T-helper 2 cell (primary cell): ENCODE measurements at places on chromosomes 3 and 15.

GRCh38 chr3:153957421-153957820 lies 163.8 kb upstream of the ARHGEF26 start:
- DNase-seq, result no peak

DNA sequence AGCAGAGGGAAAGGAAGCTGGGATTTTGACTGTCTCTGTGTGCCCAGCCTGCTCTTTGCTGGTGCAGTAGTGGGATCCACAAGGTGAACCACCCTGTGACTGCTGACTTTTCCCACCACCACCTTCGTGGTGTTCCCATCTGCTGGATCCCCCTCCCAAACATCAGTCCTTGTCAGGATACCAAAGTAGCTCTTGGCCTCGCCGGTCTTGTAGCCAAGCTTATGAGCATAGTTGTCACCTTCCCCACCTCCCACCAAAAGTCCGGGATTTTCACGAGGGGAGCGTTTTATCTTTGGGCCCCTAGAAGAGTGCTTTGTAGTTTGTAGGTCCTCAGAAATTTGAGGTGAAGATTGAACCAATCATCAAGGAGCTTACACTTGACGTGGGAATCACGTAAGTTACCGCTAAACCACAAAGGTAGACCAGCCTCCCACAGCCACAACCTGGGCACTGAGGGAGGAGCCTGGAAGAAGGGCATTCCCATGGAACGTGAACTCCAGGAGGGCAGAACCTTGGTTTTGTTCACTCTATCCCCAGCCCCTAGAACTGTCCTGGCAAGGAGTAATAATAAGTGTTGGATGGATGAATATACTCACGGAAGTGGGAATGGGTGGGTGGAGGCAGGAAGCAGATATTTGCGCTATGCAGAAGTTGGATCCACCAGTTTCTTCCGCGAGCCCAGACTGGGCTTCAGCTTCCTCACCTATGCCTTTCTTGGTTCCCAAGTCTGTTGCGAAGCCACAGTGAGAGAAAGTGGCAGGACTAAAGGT lies 814 bp upstream of the TEX264 start:
- DNase-seq, result no peak

- no peak for DNase-seq
Measured at GRCh38 chr3:3560591-3561311, 238.5 kb upstream of the LRRN1 start.

DNA sequence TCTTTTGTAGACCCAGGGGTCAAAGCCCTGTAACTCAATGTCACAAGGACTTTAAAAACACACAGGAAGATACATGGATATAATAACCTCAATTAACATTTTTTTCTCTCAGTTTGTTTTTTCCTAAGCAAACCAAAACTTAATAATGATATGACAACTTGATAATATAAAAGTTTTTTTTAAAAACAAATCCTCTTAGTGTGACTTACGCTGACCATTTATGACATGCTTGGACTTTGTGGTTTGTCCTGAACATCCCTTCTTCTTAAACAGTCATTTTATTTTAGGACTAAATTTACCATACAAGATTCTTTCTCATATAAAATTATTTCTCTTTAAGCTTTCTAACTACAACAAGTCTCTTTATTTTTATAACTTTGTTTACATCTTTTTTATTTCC lies 25.4 kb upstream of the FAM3D start:
- DNase-seq, result no peak

DNA sequence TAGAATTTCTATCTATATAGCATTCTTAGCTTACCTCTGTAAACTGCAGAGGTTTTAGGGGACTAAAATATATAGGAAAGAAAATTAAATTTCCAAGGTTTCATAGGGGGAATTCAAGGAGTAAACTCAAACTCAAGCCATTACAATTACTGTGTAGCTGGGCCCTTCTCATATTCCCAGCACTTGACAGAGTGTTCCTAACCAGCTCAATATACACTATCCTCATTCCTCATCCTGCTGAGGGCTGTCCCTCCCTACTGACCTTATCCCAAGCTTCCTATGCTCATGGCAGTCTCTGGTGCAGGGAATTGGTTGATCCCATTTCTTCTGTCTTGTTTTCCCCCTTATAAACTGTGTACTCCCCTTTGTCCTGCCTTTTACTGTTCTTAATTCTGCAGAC lies 33.9 kb downstream of the NXPE3 start:
- no peak for DNase-seq

DNA sequence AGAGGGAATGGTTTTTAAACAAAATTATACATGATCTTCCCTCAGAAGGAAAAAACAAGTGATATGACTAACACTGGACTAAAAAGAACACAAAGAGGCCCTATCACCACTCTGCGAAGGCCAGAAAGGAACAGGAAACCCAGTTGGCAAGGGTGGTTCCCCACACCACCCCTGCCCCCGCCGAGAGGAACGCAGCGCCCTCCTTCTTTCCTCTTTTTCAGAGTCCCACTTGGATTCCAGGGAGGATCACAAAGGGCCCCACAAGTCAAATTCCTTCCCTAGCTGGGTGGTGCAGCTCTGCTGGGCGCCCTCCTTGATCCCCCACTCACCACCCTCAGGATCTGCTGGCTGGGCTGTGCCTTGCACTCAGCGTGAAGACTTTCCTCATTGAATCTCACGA lies 29.8 kb downstream of the PLA1A start:
- peak; percentile 56 for DNase-seq

GRCh38 chr3:111366515-111366914 lies 175.5 kb upstream of the CD96 start:
- DNase-seq, result no peak

- no peak for DNase-seq
Measured at GRCh38 chr3:191255156-191255555, 56.1 kb downstream of the OSTN start.

GRCh38 chr15:100786139-100786531 lies 93.5 kb upstream of the ALDH1A3 start:
- DNase-seq, result no peak

DNA sequence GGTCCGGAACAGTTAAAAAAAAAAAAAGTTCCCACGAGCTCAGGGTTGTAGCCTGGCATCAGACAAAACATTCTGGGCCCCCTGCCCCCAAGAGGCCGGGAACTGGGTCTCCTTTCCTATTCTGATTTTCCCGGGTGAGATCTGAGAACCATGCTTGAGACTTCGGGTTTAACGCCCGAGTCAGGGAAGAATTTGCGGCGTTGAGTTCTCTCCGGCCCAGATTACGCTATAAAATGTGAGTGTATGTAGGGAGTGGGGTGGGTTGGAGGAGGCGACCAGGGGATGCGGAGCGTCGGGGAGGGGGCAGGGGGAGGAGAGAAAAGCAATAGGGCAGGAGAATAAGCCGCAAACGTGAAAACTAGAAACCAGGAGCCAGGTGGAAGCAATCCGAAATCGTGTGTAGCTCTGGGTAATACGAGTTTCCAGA lies 2.7 kb downstream of the ZIC1 start:
- no peak for DNase-seq

- DNase-seq, result no peak
Measured at GRCh38 chr3:27356976-27357375, 12.2 kb downstream of the NEK10 start.

GRCh38 chr3:125318871-125319270 lies 56.3 kb downstream of the ZNF148 start:
- no peak for DNase-seq

- DNase-seq, result no peak
Measured at GRCh38 chr3:59990915-59991314, 941.1 kb upstream of the CFAP20DC start.

GRCh38 chr15:79176151-79176550 lies 85.6 kb upstream of the RASGRF1 start:
- DNase-seq, result no peak

DNA sequence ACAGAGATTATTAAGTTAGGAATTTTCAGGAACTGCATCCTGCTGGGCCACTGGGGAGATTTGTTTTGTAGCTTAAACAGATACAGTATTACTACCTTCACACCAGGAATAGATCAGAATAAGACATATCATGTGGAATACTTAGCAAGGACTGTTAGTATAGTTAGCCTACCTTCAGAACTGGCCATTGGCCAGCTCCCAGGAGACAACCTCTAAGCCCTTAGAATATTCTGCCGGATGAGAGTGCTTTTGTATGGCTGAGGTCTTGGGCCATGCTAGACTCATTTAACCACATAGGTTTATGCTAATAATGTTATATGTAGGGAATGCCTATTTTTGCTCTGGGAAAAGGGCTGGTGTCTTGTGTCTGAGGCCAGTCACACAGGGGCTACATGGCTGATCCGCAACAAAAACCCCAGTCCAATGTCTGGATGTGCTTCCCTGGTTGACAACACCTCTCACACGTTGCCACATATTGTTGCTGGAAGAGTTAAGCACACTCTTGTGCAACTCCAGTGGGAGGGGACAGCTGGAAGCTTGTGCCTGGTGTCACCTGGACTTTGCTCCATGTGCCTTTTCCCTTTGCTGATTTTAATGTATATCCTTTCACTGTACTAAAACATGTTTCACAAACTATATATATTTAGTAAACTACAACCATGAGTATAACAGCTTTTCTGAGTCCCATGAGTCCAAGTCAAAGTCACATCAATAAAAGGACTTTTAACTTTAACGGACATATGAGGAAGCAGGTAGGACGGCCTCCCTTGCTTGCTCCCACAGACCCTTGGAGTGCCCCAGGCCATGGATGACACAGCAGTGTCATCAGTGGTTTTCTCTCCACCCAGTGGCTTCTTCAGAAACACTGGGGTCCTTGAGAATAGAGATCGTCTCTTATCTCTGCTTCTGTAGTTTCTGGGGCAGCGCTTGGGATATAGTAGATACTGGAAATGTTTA lies 118.0 kb upstream of the C3orf80 start:
- no peak for DNase-seq

- no peak for DNase-seq
Measured at GRCh38 chr3:48966367-48966766, 23.7 kb upstream of the P4HTM start.

- DNase-seq, result no peak
Measured at GRCh38 chr3:48820612-48821324, 26.9 kb downstream of the PRKAR2A start.

- DNase-seq, result no peak
Measured at GRCh38 chr3:194386648-194387047, 12.4 kb downstream of the GP5 start.

GRCh38 chr3:51311055-51311454 lies 74.0 kb upstream of the MANF start:
- DNase-seq, result no peak

DNA sequence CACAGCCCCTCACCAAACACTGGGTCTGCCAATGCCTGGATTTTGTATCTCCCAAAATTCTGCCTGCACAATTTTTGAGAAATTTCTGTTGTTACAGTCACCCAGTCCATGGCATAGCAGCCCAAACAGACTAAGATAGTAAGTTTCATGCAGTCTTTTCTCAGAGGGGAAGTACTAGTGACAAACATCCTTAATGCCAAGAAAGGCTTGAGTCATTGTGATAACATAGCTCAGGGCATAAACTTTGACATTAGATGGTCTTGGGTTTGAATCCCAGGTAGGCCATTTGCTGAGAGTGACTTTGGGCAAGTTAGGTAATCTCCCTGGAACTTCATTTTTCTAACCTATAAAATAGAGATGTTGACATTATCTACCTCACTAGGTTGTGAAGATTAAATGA lies 36.1 kb upstream of the PFN2 start:
- no peak for DNase-seq

DNA sequence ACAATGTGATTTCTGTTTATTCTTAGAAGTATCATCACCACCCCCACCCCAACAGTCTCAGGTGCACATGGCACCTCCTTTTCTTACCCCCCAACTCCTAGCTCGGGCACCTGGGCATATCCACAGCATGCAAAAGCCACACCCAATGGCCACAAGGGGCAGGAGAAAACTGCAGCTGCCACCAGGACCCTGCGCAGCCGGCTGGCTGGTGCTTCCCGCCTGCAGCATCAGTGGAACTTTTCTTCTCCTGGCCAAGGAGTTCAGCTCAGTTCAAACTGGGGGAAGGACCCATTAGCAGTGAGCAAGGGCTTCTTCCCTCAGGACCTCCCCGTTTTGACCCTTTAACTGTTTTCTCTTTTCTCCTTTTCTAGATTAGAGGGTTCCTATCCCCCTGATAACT lies 44.8 kb downstream of the TM4SF18 start:
- DNase-seq, result no peak

GRCh38 chr15:70664494-70664893 lies 98.9 kb downstream of the UACA start:
- no peak for DNase-seq

- DNase-seq, result no peak
Measured at GRCh38 chr15:39061952-39062464, 497.4 kb upstream of the RASGRP1 start.

DNA sequence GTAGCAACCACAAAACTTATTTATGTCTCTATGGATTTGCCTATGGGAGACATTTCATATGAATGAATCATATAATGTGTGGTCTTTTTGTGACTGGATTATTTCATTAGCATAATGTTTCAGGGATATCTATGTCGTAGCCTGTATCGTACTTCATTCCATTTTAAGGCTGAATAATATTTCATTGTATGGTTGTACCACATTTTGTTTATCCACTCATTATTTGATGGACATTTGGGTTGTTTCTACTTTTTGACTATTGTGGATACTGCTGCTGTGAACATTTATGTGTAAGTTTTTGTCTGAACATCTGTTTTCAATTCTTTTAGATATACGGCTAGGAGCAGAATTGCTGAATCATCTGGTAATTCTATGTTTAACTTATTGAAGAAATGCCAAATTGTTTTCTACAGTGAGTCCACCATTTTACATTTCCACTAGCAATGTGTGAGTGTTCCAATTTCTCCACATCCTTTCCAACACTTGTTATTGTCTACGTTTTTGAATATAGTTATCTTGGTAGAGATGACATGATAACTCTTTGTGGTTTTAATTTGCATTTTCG lies 134.4 kb upstream of the DAZL start:
- DNase-seq, result no peak

GRCh38 chr3:123773681-123774431 lies 110.3 kb downstream of the MYLK start:
- DNase-seq, result no peak

DNA sequence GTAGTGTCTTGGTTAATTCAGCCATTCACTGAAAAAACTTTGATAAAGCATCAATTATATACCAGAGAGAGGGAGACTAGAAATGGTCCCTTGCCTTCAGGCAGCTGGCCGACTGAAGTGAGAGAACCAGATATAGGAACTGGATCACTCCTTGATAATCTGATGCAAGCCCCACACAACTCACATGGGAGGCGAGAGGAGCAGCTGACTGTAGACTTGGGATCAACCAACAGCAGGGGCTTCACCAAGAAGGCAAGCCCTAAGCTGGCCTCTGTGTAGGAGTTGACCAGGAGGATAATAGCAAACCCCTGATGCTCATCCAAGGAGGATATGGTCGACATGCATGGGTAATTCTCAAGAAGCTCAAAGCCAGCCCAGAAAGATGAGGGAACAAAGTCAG lies 133.1 kb downstream of the SRGAP3 start:
- DNase-seq, result no peak

GRCh38 chr3:143060906-143061305 lies 58.7 kb upstream of the CHST2 start:
- DNase-seq, result no peak

- DNase-seq, result no peak
Measured at GRCh38 chr3:172903642-172904320, 153.3 kb downstream of the ECT2 start.

GRCh38 chr3:160919942-160920341 lies 163.9 kb downstream of the PPM1L start:
- DNase-seq, result no peak

GRCh38 chr3:33936921-33937525 lies 138.6 kb downstream of the PDCD6IP start:
- no peak for DNase-seq
